ENCODE measurements at places on chromosomes 4 and X. TPM values are rescaled to one million over a fixed set of nuclear protein-coding genes. Genes with fewer than 3 reads are reported as not detected.

DNA sequence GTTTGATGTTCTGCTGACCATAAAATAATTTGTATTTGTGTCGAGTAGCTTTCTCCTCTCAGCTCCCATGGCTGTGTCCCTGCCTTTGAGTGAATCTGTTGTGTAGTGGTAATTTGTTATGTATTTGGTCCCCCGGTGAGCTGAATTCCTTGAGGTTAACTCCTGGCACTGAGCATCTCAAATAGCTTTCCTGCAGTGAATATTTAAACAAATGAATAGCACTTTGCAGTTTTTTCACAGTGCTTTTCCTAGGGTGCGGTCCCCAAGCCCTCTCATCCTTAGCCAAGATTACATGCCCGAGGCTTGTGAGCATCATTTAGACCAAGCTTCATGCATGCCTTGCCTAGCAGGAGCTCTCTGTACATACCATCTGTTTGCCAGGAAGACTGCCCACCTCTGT lies 74.2 kb downstream of the CLDN34 start:
- no peak for DNase-seq

DNA sequence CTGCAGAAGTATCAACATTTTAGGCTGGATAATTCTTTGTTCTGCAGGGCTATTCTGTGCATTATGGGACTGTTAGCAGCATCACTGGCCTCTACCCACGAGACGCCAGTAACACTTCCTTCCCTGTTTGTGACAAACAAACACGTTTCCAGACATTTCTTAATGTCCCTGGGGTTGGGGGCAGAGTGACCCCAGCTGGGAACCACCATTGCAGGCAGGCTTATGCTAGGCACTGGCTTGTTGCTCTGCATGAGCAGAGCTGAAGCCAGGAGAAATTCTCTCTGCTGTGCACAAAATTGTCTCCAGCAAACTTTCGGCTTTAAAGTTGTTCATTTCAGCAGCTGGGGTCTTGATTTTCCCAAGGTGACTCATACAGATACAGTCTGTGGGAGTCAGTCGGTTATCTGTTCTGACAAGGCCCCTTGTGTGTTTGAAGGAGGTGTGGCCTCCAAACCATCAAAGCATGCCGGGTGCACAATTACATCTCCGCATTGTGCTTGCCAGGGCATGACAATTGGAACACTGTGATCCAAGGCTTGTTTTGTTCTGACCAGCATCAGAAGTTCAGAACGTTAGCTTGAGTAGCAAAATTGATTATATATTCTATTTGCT lies 156.4 kb upstream of the BOD1L1 start:
- no peak for DNase-seq

DNA sequence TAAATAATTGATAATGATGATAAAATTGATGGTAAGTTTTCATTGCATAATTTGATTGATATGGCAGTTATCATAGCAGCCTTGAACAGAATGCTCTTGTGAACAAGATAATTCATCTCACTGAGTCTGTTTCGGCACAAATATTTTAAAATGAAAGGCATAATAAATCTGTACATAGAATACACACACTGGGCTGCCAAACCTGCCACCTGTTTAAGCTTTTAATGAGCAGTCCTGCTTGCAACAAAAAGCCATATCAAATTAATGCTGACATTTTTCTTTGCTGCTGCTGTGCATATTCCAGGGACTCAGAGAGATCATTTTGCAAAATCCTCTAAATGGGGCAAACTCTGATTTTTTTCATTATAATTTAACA lies 201.1 kb downstream of the ARHGAP24 start:
- DNase-seq: no peak

- no peak for DNase-seq
Measured at GRCh38 chrX:140190441-140191108, 225.3 kb upstream of the CXorf66 start.

DNA sequence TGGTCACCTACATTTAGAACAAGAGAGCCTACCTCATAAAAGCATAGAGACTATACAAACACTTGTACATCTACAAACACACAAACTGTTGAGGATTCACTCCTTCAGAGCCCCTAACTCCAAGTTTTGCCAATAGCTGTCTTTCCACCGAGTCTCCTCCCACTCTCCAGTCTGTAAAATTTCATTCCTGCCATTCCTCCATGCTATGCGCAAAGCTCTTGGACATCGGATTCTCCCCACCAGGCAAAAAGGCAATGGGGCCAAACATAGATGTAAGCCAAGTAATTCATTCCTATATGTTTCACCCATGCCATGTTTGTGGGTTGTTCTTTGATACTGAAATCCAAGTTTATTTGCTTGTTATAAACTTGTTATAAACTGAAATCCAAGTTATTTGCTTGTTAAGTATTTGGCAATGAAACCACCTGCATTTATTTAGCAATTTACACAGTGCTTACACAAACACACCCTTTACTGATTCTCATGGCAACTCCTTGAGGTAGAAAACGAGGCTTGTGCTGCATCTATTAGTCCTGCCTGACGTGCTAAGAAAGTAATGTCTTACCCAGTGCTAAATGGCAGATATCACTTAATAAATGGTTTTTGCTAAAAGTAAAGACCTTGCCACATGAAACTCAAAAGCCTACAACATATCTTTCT lies 91.1 kb downstream of the SCFD2 start:
- no peak for DNase-seq

DNA sequence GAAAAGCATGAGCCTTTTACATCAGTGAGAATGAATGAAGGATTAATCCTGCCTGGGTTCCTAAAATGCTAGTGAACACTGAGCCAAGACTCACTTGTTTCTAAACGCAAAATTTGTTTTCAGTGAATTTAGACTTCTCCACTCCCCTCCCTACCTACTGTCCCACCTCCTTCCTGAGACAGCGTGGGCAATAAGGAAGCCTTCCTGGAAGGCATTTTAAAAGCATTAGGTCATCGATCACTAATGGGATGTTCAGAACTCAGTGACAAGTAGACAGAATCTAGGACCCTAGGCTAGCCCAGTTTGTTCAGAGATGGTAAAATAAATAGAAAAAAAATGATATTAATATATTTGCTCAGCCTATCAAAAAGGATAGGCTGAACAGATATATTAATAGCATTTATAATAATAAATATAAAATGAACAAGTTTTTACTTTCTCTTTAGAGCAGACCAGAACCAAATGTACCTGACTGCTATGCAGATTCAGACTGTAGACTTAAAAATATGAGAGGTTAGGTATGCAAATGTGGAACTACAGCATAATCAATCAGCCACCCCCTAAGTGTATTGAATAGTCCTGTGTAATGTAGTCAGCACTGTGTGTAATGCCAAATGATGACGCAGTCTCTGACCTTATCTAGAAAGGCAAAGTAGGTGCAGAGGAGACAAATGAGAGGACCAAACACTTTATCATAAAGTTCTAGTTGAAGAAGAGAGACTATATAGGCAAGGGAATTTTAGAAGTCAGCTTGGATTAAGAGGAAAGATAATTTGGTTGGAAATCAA lies 331.1 kb downstream of the GPAT3 start:
- DNase-seq: no peak

DNA sequence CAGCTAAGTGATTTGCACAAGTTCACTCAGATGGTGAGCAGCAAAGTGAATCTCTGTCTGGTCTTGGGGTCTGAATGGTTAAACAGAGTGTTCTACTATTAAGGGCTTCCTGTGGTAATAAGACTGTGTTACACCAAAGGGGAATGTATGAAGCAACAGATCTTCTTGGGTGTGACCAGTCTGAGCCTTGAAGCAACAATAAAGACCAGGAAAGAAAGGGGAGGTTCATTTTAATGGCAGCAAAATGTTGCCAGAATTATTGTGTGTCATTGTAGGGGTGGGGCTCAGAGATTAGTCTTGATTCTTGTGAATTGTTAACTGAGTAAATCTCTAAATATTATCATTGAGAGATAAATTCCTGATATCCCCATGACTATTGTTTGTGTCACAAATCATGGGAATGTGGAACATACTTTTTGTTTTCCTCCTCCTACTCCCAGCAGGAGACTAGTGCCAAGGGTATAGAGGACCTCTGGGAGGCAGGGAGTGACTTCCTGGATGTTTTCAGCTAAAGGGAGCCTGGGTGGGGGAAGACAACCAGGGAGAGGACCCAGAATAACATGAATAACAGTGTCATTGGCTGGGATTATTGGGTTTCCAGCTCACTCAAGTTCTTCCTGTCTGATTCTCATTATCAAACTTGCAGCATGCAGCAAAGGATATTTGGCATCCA lies 141.4 kb upstream of the PAK3 start:
- DNase-seq: no peak

DNA sequence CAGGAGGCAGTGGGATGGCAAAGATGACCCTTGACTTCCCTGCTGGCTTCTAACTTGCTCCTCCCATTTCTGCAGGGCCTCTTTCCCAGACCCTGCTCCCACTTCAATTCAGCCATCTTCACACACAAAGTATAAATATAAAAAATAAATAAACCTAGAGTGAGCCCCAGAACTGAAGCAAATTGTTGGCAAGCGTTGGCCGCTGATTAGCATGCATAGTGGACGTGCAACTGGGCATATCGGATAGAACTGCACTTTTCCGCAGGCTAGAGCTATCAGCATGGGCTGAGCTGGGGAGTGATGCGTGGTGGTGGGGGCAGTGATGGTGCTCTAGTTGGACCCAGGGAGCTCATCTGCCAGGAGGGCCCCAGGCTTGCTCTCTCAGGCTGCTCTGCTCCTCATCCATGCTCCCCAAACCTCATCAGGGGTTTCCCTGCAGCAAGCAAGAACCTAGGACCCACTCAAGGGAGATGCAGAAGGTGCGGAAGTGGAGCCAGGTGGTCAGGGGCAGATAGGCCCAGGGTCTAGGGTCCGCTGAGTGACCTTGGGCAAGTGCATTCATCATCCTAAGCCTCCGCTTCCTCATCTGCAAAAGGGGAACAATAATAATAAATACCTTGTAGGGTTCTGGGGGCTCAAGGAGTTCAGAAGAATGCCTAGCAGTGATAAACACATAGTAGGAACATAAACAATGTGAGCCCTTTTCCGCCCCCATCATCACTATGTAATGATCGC lies 146.8 kb upstream of the PJA1 start:
- no peak for DNase-seq

GRCh38 chr4:84403656-84404055 lies 95.4 kb downstream of the NKX6-1 start:
- no peak for DNase-seq

DNA sequence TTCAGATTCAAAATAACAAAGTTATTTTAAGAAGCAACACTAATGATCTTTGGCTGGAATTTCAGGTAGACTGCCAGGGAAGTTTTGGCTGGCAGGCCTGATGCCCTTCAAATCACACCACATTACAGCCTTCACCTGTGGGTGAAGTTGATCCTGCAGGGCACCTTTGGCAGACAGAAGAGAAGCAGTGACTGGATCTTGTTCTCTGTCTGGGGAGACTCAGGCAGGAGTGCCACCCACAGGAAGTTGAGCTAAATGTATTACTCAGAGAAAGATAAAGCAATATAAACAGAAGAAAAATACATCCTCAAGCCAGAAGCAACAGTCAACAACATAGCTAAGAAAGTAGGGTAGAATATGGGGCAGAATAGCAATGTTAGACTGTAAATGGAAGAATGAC lies 12.8 kb upstream of the CFAP299 start:
- no peak for DNase-seq

- no peak for DNase-seq
Measured at GRCh38 chrX:40423299-40423698, 157.5 kb upstream of the ATP6AP2 start.

DNA sequence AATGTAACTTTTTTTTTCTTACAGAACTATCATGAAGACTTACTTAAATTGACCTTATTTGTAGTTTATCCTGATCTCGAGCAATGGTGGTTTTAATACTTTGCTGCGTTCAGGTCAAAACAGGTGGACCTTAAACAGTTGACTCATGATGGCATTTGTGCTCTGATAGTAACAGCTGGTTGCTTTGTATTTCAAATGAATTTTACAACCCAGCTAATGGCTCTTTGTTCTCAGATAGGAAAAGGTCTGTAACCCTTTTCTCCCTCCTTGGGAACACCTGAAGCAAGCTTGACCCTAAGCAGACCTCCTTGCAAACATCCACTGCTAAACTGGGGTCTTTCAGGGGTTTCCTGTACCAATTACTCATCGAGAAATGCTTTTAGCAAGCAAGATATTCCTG lies 79.2 kb downstream of the F11 start:
- no peak for DNase-seq

SHISA3 gene
- total RNA-seq: not detected

SPATA18 gene
- not detected for total RNA-seq

ZNF630 gene
- total RNA-seq: 1.1 TPM

KLHL8 gene
- total RNA-seq: 8.2 TPM

Data from CD8-positive, alpha-beta T cell (primary cell).